ENCODE measurements at places on chromosomes 2 and 18.

GRCh38 chr2:58734365-58734764 lies 493.2 kb upstream of the FANCL start:
- no peak for DNase-seq

DNA sequence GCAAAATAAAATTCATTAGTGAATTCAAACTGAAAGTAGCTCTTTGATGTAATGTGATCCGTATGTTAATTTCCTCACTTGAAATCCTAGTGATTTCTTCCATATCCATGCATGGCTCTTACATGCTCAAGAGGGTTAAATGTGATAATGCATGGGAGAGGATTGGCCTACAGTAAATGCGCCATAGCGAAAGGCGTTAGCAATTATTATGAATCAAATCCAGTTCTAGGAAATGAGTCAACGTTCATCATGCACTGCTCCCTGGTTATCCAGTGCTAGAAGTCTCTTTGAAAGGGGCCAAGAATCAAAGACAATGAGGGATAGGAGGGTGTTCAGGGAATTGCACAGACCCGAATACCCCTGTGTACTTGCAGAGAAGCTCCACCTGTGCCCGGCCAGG lies 101.4 kb upstream of the RASGRP3 start:
- no peak for DNase-seq

GRCh38 chr2:168624028-168624427 lies 168.0 kb downstream of the CERS6 start:
- DNase-seq, result no peak

DNA sequence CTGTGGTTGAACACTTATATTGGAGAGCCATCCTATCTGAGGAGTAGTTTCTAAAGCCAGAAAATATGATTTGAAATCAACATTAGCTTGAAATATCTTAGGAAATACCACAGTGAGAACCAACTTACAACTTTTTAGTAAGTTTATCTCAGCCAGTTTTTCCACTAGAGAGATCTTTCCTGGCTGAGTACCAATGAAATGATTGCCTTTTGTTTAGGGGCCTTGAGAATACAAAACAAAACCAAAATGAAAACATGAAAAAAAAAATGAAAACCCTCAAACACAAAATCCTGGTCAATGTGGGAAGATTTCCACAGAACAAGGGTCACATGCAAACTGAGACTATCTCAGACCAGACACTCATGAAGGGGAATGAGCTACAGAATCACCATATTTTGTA lies 429.0 kb downstream of the SETBP1 start:
- no peak for DNase-seq

DNA sequence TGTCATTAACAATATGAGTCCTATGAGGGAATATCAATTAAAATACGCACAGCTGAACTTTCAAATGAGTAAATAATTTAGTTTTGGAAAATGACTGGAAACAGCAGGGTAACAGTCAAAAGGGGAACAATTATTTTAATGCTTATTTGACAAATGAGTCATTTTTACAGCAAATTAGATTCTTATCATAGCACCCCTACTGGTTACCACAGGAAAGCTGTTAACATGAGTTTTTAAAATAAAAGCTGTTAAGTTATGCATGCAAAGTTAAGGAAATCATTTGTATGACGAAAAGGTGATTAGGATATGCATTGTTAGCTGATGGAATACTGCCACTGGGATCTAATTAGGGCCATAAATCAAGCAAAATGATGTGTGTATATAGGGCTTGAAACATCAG lies 435.1 kb upstream of the MEIS1 start:
- DNase-seq, result no peak

GRCh38 chr2:51424418-51424817 lies 392.5 kb upstream of the NRXN1 start:
- no peak for DNase-seq

DNA sequence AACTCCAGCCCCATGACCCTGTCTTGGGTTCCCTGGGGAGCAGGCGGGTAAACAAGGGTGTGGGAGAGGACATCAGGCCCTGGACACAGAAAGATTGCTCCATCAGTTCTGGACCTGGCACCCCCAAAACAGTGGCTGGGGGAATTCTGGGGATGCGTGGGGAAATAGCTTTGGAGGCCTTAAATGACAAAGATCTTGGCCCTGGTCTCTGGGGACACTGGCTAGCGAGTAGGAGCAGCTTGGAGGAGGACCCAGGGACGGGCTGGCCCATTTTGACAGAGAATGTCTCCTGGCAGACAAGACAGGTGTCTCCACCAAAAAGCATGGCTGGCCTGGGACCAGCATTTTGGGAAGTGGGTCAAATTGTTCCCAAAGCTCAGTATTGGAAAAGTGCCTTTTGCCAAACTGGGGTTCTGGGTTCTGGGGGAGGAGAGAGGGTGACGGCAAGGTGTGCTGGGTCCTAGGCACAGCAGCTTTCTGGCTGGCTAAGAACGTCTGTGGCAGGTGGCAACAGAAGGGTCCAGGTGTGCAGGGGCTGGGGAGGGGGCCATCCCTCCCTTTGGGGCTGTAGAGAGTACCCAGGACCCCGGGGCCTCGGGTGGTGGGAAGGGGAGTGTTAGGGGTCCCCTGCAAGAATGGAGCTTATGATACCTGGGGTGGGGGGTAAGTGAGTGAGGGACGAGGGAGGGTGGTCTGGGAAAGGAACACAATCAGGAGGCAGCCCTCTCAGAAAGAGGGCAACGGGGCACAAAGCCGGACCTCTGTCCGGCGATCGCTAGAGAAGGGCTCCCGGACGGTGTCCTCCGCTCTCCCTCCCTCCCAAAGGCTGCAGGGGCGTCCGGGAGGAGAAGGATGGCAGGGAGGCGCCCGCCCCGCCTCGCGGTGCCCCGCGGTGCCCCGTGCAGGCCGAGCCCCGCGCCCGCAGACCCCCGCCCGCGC lies 556 bp downstream of the CYRIA start:
- DNase-seq, result no peak

DNA sequence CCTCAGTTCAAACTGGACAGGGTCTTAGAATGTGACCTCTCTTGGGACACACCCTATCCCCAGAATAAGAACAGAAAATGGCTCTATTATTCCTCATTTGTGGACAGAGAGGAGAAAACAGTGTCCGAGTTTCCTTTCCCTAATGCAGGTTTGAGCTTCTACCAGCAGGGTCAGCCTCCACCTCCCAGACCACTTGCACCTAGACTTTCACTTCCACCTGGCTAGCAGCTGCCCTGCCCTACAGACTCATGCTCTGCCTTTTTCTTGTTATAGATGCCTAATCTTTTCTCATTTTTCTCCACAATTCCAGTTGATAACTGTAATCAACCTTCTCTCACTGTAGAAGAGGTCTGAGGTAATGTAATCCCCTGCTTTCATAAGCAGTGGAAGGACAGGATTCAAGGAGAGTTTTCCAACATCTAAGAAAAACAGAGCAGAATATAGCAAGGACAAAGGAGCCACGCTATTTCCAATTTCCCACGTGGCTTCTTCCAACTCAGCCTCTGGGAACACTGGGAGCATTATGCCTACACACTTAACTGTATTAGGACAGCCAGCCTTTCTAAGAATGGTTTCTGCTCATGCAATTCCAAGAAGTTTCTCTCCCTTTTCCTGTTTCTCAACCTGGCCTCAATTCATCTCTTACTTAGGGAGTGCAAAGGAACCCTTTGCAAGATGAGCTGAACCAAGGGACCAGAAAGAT lies 239.8 kb downstream of the BCL11A start:
- no peak for DNase-seq

DNA sequence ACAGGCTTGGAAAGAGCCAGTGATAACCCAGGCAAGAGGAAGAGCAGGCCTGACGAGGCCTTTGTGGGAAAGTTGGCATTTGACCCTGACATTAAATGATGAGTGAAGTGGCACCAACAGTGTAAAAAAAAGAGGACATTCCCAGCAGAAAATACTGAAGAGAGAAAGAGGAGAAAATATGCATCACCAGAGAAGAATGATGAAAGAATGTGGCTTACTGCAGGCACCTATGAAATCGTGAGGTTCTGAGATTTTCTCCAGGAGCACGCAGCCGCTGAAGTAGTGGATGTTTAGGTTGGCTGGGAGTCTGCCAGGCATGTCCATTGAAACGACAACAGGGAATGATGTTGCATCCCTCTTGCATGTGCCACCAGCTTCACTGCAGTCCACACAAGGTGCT lies 13.8 kb downstream of the EHD3 start:
- no peak for DNase-seq
